Endothelial cell (in vitro differentiated cells): ENCODE measurements at places on chromosomes 1 and 21. TPM values are rescaled to one million over a fixed set of nuclear protein-coding genes. Genes with fewer than 3 reads are reported as not detected.

DNA sequence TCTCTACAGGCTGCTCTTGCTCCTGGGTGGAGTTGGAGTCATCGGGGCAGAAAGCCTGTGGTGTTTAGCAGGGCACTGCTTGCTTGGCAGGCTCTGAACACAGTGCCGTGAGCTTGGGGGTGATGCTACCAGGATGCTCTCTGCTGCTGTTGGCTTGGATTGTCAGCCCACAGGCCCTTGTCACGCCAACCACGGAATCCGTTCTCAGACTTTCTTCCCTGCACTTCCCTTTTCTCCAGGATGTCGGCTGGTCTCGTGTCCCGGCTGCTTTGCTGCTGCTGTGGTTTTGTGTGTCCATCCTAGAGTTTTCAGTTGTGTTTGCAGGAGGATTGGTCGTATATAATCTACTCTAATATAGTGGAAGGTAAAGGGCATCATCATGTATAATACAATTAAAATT is 44.4 kb upstream of the TTC34 start:
- no peak overlapping the region for H3K4me3 ChIP-seq
- H3K27ac ChIP-seq = no peak overlapping the region
- no peaks in the 10 kb centered on the region for H3K4me1 ChIP-seq
- no peak for DNase-seq

DNA sequence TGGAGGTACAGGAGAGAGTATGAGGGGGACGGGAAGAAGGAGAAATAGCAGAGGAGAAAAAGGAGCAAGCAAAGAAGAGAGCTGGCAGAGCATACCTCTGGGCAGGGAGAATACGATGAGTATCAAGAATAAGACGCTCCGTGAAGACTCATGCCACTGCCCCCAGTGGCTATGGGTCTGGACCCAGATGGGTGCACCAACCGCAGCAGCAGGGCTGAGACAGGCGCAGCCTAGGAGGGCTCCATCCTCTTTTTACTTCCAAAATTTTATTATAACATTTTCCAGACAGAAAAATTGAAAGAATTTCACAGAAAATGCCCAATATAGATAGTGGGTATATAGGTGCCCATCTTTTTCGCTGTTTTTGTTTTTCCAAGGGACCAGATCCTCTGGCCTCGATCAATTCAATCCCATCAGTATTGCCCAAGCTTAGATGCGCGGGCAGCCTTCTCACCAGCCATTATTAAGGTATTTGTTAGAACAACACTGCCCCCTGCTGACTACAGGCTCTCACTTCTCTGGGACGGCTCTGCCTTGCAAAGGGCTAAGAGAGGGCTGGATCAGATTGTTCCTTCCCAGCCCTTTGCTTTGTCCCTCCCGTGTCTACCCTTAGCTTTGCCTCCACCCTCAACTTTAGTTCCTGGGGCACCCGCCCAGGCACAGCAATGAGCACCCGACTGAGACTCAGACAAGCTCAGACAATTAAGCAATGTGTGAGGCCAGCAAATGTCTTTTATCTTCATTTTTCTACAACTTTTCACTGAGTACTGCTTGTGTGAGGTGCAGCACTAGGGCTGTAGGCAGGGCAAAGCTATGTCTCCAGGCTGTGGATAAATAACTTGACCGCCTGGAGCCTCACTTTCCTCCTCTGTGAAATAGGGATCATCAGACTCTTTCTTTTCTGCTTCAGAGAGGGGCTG is 17.5 kb upstream of the CAMK1G start:
- peaks cover 2% of the 10 kb centered on the region for H3K27me3 ChIP-seq
- peaks cover 3% of the 10 kb centered on the region for H3K4me1 ChIP-seq
- peak; percentile 89 for DNase-seq
- H3K4me3 ChIP-seq = no peak overlapping the region
- H3K36me3 ChIP-seq = no peaks in the 10 kb centered on the region

The CCDC181 gene
- total RNA-seq = 0.80 TPM

DNA sequence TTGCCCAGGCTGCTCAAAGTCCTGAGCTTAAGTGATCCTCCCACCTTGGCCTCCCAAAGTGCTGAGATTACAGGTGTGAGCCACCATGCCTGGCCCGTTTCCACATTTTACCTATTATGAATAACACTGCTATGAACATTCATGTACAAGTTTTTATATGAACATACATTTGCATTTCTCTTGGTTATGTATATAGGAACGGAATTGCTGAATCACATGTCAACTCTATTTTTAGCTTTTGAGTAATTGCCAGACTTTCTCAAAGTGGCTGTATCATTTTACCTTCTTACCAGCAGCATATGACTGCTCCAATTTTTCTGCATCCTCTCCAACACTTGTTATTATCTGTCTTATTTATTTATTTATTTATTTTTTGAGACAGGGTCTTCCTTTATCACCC is 2.7 kb downstream of the SPATA21 start:
- peaks cover 2% of the 10 kb centered on the region for H3K27me3 ChIP-seq
- H3K27ac ChIP-seq = no peak overlapping the region
- H3K4me1 ChIP-seq = peaks cover 15% of the 10 kb centered on the region
- no peaks in the 10 kb centered on the region for H3K36me3 ChIP-seq
- DNase-seq = no peak

The C1orf226 gene
- 28.2 TPM for total RNA-seq

DNA sequence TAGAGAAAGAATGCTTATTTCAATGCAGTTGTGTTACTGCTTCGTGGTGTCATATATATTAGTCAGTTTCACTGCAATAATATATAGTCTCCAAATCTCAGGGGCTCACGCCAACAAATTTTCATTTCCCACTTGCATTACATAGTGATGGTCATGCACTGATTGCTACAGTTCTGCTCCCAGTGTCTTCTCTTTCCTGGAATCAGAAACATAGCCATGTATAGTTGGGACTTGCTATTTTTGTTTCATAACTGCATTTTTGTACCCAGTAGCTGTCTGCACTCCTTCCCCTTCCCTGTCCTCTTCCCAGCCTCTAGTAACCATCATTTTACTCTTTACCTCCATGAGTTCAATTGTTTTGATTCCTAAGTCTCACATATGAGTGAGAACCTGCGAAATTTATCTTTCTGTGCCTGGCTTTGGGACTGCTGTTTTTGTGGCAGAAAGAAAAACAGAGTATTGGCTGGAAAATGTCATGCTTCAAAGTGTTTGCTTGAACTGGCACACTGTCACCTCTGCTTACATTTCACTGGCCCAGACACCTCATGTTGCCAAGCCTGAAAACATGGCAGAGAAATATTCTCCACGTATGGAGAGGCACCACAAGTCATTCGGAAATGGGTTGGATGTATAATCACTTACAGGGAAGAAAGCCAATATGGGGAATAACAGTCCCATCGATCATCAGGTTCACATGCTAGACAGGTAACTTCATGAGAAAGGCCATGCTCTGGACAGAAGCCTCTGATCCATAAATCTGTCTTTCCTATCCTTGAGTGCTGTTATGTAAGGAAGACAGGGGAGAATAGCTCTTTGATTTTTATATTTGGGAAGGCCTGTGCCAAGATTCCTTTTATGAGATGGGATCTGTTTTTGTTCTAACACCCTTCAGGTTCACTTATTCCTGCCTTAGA is 60.4 kb upstream of the BACH1 start:
- H3K4me1 ChIP-seq = peaks cover 8% of the 10 kb centered on the region
- no peak for DNase-seq
- no peaks in the 10 kb centered on the region for H3K36me3 ChIP-seq
- H3K4me3 ChIP-seq = no peak overlapping the region
- H3K27ac ChIP-seq = no peak overlapping the region

GRCh38 chr21:42513151-42513984 is at the start of gene SLC37A1:
Gene SLC37A1 (plus strand): TSS chr21:42513852. CDS start chr21:42518455, 4,603 bp downstream.
- peaks cover 7% of the 10 kb centered on the region for H3K27me3 ChIP-seq
- peaks cover 12% of the 10 kb centered on the region for H3K4me1 ChIP-seq
- peak; percentile 42 for DNase-seq

DNA sequence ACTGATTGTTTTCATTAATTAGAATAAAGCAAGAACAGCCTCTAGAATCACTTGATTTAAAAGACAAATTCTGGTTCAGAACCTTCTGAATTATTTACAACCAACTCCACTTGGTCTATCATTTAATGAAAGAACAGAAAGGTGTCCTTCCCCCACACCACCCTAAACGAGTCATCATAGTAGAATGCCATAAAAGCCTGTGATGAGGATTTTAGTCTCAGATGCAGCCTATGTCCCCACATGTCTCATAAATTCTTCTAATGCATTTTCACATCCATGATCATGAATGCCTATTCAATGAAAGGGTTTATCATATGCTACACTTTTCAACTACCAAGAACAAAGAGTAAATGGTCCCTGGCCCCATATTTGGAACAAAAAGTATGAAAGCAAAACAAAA is 508.1 kb downstream of the DPYD start:
- no peak overlapping the region for H3K4me3 ChIP-seq
- H3K4me1 ChIP-seq = no peaks in the 10 kb centered on the region
- no peak overlapping the region for H3K27ac ChIP-seq
- no peak for DNase-seq
- H3K27me3 ChIP-seq = no peaks in the 10 kb centered on the region

GRCh38 chr1:154524881-154525280 is 22.7 kb upstream of the SHE start:
- no peaks in the 10 kb centered on the region for H3K27me3 ChIP-seq
- H3K27ac ChIP-seq = peak overlapping the region; percentile 88
- H3K4me3 ChIP-seq = peak overlapping the region; percentile 70
- no peak for DNase-seq
- H3K4me1 ChIP-seq = peaks cover 47% of the 10 kb centered on the region
- peaks cover 43% of the 10 kb centered on the region for H3K36me3 ChIP-seq

GRCh38 chr1:59577774-59578173 is 237.0 kb upstream of the HOOK1 start:
- H3K36me3 ChIP-seq = peaks cover 14% of the 10 kb centered on the region
- DNase-seq = no peak
- H3K4me1 ChIP-seq = no peaks in the 10 kb centered on the region
- H3K4me3 ChIP-seq = no peak overlapping the region
- no peak overlapping the region for H3K27ac ChIP-seq

The POU3F1 gene
- total RNA-seq = 1.2 TPM

GRCh38 chr21:29248124-29248523 is 50.6 kb upstream of the BACH1 start:
- H3K36me3 ChIP-seq = no peaks in the 10 kb centered on the region
- peaks cover 2% of the 10 kb centered on the region for H3K27me3 ChIP-seq
- no peak overlapping the region for H3K4me3 ChIP-seq
- H3K4me1 ChIP-seq = no peaks in the 10 kb centered on the region

GRCh38 chr1:923131-923990 is at the start of gene SAMD11:
Gene SAMD11 (plus strand): TSS chr1:923923. CDS start chr1:924432, 509 bp downstream.
- peaks cover 5% of the 10 kb centered on the region for H3K36me3 ChIP-seq
- peak; percentile 65 for DNase-seq
- peak within 1 kb of the TSS; percentile 65 for H3K4me3 ChIP-seq
- peaks cover 22% of the 10 kb centered on the region for H3K27me3 ChIP-seq
- no peaks in the 10 kb centered on the region for H3K4me1 ChIP-seq
- H3K27ac ChIP-seq = no peak within 1 kb of the TSS

The TNFRSF18 gene
- total RNA-seq = not detected
